Prostate gland (tissue), 2 donors: ENCODE measurements at places on chromosomes 1 and 21.

GRCh38 chr1:209633335-209633997 is 18.8 kb downstream of the LAMB3 start:
- DNase-seq = no peak

DNA sequence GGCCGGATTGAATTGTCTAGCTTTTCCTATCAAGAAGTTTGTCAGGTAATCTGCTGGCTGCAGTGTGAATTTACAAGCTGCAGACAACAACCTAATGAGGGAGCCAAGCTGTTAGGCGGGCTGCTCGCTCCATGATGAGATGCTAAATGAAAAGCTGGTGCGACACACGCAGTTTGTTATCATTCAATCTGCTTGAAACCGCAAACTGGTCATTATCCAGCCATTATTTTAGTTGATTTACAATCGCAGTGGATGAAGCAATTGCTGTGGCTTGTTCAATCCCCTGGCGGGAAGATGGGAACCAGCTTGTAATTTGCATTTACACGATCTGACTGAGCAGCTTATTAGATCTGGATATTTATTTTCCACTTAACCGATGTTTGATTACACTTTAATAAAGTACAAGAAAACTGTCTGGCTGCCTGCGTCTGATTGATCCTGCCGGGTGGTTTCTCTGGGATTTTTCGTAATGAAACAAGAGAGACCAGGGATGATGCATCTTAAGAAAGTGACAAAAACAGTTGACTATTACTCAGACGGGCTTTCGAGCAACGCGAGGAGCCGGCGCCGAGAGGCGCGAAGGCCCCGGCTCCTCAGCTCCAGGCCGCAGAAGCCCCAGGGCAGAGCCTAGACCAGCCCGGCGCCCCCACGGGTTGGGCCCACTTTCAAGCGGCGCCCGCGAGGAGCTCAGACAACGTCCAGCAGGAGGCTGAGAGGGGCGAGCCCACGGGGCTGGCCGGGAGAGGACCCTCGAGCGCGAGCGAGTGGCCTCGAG is 118.0 kb upstream of the BARHL2 start:
- DNase-seq = no peak

GRCh38 chr1:237888143-237888542 is 2.6 kb downstream of the ZP4 start:
- no peak for DNase-seq

GRCh38 chr1:112388436-112388835 is 7.6 kb upstream of the CTTNBP2NL start:
- no peak for DNase-seq

- DNase-seq = no peak
Measured at GRCh38 chr1:40799351-40799867, 15.8 kb downstream of the KCNQ4 start.

GRCh38 chr1:50705699-50706098 is 254.4 kb downstream of the FAF1 start:
- peak; percentile 12 for DNase-seq

- DNase-seq = no peak
Measured at GRCh38 chr21:44803651-44804050, 2.0 kb upstream of the UBE2G2 start.

DNA sequence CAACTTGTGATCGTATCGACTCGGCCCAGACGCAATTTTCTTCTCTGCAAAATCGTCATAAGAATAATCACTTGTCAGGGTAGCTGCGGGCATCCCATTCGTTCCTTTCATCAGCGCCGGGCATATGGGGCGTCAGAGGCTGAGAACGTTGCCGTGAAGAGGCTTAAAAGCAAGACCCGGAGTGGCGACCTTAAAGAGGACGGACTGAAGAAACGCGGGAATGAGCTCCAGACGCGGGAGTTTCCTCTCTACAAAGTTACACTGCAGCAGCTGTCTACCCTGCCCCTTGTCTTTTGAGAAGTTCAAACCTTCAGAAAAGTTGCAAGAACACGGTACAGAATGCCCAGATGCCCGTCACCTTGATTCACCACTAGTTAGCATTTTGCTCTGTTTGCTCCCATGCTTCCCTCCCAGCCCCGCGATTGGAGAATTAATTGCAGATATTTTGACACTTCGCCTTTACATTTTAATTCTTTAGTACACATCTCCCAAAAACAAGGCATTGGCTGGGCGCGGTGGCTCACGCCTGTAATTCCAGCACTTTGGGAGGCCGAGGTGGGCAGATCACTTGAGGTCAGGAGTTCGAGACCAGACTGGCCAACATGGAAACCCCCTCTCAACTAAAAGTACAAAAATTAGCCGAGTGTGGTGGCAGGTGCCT is 967 bp downstream of the CENPS start:
- no peak for DNase-seq

DNA sequence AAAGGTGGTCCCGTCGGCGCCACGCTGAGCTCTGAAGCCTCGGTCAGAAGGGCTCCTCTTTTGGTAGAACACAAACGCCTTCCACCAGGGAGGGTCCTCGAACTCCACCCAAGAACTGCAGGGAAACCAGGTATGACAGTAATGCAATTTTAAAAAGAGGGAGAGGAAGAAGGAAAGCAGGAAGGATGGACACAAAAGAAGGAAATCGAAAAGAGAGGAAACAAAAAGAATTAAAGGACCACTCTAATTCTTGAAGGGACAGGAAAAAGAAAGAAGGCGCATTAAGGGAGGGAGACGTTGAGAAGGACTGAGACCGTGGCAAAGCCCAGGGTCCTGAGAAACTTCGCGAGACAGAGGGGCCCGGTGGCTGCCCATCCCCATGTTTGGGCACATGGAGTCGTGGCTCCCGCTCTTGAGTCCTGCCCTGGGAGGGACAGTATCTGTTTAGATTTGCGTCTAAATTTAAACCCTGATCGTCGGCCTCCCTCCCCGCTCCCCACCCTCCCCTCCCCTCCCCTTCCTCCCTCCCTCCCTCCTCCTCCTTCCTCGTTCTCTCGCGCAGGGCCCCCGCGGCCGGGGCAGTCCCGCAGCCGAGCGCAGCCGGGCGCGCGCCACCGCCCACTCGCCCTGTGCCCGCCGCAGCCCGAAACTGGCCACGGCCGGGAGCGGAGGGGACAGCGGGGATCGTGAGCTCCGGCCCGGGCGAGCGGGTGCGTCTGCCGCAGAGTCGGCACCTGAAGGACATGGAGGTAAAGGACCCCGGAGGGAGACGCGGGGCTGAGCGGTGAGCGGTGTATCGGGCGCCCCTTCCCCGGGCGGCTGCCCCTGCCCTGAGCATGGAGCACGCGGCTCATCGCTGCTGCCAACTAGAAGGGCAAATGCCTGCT is at the start of gene RCSD1:
TSS of gene RCSD1 (plus strand) at position 552 of the 887 bp plus-strand sequence. CDS start at position 744, 192 bp downstream.
- no peak for DNase-seq

GRCh38 chr1:31714442-31715086 is 10.7 kb upstream of the COL16A1 start:
- DNase-seq = peak; percentile 23

DNA sequence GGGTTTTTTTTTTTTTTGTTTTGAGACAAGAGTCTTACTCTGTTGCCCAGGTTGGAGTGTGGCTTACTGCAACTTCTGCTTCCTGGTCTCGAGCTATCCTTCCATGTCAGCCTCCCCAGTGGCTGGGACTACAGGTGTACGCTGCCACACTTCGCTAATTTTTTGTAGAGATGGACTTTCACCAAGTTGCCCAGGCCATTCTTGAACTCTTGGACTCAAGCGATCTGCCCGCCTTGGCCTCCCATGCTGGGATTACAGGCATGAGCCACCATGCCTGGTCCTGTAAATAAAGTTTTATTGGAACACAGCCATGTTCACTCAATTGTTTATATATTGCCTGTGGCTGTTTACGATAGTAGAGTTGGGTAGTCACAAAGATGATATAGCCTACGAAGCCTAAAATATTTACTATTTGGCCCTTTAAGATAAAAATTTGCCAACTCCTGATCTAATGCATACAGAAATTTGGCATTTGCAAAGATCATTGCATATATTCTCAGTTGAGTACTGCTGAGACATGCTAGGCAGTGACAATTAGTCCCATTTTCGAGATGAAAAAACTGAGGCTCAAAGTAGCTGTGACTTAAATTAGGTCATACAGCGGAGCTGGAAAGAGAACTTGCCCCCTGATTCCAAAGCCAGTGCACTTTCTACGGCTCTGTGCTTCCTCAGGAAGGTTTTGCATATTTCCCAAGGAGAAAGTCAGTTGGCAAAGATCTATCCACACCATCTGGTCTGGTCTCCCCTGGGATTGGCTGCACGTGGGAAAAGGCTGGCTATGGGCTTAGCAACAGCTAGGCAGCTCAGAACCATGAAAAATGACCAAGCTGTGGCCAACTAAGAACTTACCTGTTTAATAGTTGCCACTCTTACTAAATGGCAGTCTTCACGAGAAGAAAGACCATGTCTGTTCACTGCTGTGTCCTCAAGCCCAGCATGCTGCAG is 19.4 kb downstream of the MECR start:
- no peak for DNase-seq
